NCI-H187 (cell line): ENCODE measurements at places on chromosomes 1 and 21.

- DNase-seq, result no peak
These were observed 22.6 kb upstream of the RAB3GAP2 start for GRCh38 chr1:220294846-220295301.

DNA sequence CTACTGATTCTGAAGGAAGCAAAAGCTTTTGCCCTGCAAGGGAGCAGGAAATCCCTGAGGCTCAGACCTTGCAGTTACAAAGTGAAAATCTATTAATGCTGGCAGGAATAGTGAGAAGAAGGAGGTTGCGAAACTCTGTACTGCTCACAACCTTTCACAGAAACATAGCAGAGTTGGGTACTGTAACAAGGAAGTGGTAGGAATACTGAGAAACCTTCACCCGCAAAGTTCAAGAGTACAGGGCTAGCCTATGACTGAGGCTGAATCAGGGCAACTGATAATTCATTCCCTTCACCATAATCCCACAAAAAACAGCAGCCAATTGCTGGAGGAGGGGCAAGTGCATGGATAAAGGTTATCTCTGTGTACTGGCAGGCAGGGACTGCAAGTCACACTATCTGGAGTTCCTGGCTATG, 23.9 kb upstream of the KCTD3 start:
- no peak for DNase-seq

DNA sequence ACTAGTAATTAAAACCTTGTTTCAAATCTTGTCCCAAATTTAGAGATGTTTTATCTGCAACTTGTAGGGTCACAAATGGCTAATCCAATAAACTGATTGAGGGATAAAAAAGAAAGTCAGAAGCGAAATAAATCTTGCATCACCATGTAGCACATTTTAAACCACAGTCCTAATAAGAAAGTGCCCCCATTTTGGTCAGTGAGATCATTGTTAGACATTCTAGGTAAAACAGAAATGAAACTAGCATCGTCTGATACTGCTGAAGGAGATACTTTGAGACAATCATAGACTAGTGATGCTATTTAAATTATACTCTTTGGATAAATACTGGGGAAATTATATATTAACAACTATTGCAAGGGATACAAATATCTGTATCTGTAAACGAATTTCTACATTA, 247.9 kb downstream of the AMY1C start:
- no peak for DNase-seq

- no peak for DNase-seq
These were observed 161.0 kb downstream of the KCNK2 start for GRCh38 chr1:215243345-215244054.

- DNase-seq, result no peak
These were observed 11.9 kb downstream of the ECE1 start for GRCh38 chr1:21278208-21278859.

- DNase-seq, result no peak
These were observed 7.8 kb upstream of the CYB5R1 start for GRCh38 chr1:202974856-202975255.

GRCh38 chr1:3205815-3206214, 136.8 kb downstream of the PRDM16 start:
- DNase-seq, result no peak

DNA sequence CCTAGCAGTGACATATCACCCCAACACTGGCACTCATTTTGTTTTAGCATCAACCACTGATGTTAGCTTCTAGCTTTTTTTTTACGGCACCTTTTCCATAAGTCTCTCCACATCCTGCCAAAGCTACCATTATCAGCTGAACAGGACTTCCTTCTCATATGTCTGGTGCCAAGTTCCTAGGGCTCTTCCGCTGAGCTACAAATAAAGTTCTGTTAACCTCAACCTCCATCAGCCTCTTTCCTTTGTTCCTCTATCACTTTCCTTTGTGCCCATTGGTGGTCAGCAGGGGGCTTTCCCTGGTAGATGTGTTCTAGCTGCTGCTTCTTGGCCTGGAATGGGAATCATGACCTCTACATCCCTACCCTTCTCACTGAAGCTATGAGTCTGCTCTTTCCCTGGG, 163.8 kb downstream of the FAF1 start:
- DNase-seq, result no peak

DNA sequence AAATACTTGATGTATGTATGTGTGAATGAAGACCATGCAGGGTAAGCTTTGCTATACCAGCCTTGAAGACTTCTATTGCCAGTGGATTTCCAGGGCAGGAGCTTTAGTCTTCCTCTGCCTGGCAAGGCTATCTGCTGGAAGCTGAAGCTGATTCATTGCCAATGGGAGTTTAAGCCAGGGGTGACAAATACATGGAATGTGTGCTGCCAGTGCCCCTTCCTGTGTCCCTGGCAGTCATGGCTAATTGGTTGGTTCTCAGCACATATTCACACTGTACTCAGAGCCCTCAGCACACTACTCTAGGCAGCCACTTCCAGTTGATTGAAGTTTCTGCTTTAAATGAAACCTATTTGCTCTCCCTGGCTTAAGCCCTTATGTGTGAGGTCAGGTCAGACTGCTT, 1.5 kb downstream of the ZSCAN20 start:
- no peak for DNase-seq

DNA sequence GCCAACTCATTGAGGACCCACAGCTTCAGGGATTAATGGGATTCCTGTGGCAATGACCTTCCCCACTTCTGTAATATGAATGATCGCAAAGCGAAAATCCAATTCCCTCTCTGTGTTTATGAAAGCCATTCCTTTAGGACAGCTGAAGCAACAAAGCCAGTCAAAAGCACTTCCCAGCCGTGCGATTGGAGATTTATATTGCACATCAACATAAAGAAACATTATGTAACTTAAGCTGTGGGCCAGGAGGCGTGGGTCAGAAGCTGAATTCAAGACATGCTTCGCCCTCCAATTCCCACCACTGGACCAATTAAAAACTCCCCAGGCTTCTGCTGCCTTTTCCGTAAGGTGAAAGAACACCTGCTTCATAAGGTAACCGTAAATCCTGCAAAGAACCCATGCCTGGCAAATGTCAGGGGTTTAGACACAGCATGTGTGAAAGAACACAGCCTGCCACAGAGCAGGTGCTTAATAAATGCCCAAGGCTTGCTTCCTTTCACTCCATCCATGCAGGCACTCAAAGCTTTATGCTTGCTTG, 138.9 kb upstream of the SOD1 start:
- DNase-seq, result peak; percentile 48

DNA sequence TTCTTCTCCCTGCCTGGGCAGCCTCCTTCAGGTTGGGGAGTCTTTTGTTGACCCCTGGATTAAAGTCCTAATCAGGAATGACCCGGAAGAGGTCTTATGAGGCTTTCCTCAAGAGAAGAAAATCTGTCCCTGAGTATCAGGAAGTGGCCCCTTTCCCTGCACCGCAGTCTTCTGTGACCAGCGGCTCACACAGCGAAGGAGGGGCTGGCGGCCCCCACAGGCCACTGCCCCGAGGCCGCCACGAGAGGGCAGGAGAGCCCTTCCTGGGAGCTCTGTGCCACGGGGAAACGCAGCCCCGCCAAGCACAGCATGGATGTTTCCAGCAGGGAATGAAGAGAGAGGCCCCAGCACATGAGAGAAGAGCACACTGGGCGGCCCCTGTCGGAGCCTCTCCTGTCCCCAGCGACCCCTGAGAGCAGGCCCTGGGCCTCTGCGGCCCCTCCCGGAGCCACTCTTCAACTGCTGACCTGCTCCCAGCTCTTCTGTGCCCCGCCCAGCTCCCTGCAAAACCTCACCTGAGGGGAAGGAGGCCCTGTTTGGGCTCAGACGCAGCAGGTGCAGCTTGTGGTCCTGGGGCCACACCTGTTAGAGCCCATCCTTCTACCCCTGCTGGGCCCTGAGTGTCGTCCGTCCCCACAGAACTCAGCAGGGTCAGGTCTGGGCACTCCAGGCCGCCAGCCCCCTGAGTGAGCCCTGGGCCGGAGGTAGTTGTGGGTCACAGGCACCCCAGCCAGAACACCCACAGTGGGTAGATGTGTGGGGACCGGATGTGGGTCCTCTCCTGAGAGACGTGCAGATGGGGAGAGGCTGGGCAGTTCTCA, 4.9 kb upstream of the POFUT2 start:
- DNase-seq, result peak; percentile 41

- DNase-seq, result no peak
These were observed 51.2 kb downstream of the TLR5 start for GRCh38 chr1:223091896-223092295.

- no peak for DNase-seq
These were observed 43.0 kb downstream of the NPHP4 start for GRCh38 chr1:5949085-5949760.

- no peak for DNase-seq
These were observed 14.0 kb downstream of the PKNOX1 start for GRCh38 chr21:42988236-42988965.

DNA sequence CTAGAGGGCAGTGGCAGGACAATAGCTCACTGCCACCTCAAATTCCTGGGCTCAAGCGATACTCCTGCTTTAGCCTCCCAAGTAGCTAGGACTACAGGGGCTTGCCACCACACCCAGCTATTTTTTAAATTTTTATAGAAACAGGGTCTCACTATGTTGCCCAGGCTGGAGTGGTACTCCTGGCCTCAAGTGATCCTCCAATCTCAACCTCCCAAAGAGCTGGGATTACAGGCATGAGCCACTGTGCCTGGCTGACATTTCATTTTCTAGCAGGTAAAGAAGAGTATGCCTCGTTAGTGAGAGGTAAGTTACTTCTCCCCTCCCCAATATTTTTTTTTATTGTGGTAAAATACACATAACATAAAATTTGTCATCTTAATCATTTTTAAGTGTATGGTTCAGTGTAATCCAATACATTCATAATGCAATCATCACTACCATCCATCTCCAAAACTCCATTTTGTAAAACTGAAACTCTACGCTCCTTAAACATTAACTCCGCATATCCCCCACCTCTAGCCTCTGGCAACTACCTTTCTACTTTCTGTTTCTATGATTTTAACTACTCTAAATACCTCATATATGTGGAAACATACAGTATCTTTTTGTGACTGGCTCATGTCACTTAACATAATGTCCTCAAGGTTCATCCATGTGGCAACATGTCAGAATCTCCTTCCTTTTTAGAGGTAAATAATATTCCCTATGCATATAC, 22.4 kb downstream of the ZZZ3 start:
- DNase-seq, result no peak

- no peak for DNase-seq
These were observed 6.8 kb upstream of the RNF223 start for GRCh38 chr1:1080951-1081310.

DNA sequence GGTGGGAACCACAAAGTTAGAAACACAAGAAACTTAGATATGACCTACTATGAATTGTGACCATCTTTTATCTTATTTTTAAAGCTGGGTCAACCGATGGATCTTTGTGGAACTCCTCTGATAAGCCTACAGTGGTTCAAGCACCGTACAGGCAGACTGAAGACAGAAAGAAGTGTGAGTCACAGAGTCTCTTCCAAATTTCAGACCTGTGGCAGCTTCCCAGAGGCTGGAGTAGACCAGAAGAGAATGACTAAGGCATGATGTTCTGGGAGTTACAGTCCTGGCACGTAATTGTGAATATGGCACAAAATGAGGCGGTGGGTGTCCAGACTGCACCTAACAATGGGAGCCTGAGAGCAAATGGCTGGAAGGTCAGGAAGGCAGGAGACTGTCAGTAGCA, 70.0 kb downstream of the LMO4 start:
- no peak for DNase-seq

GRCh38 chr21:38766987-38767722, 38.6 kb upstream of the ETS2 start:
- no peak for DNase-seq

GRCh38 chr21:25240974-25241373, 366.3 kb downstream of the MRPL39 start:
- DNase-seq, result no peak

- no peak for DNase-seq
These were observed 9.5 kb upstream of the PADI3 start for GRCh38 chr1:17239420-17239819.

GRCh38 chr1:161166669-161167548, 683 bp downstream of the PPOX start:
- DNase-seq, result no peak

DNA sequence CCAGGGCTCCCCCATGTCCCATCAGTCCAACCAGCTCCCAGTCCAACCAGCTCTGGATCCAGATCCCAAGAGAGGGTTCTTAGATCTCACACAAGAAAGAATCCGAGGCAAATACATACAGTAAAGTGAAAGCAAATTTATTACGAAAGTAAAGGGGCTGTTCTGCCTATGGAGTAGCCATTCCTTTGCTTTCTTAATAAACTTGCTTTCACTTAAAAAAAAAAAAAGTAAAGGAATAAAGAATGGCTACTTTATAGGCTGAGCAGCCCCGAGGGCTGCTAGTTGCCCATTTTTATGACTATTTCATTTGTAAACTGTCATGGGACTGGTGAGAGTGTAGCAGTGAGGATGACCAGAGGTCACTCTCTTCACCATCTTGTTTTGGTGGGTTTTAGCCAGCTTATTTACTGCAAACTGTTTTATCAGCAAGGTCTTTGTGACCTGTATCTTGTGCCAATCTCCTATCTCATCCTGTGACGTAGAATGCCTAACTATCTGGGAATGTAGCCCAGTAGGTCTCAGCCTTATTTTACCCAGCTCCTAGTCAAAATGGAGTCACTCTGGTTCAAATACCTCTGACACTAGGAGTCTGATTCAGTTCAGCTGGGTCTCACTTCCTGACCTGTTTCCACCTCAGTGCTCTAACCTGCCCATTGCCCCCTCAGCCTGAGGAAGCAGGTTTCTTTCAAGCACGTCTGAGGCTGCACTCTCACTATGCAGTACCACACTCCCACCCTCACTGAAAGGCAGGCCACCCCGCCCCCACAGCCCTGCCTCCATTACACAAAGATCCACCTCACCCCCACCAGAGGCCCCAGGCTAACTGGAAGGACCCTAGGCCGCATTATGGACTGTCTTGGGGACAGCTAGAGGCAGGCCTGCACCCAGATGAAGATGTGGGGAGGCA, 26.5 kb upstream of the ATP2B4 start:
- DNase-seq, result no peak

- DNase-seq, result no peak
These were observed 30.6 kb downstream of the ELK4 start for GRCh38 chr1:205601205-205601604.

DNA sequence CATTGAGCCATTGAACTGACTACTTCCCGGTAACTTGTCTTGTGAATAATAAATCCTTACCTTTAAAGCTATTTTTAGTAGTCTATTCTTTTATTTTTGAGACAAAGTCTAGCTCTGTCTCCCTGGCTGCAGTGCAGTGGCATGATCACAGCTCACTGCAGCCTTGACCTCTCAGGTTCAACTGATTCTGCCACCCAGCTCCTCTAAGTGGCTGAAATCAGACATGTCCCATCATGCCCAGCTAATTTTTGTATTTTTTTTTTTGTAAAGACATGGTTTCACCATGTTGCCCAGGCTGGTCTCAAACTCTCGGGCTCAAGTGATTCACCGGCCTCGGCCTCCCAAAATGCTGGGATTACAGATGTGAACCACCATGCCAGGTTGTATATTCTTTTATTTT, 59.3 kb upstream of the PTGS2 start:
- no peak for DNase-seq

DNA sequence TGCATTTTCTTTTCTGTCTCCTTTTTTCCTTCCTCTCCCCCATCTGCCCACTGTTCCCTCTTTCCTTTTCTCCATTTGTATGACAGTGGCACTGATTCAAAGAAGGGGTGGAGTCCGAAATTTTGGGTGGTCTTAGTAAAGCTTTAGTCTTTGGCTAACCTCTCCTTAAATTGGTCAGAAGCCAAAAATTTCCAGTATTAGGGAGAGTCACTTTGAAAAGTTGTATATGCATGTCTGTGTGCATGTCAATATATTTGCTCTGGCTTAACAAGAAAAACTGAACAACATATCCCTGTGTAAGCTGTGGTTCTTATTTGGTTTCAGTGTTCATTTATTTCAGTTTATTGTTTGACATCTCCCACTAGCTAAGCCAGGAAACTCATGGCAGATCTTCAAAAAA, 314.8 kb upstream of the CXADR start:
- DNase-seq, result no peak

- DNase-seq, result no peak
These were observed 14.3 kb upstream of the OLIG2 start for GRCh38 chr21:33011462-33011861.
